ENCODE measurements at places on chromosomes 16 and 17.

- DNase-seq = no peak
Observed at GRCh38 chr16:55242667-55243066, 81.3 kb upstream of the IRX6 start.

DNA sequence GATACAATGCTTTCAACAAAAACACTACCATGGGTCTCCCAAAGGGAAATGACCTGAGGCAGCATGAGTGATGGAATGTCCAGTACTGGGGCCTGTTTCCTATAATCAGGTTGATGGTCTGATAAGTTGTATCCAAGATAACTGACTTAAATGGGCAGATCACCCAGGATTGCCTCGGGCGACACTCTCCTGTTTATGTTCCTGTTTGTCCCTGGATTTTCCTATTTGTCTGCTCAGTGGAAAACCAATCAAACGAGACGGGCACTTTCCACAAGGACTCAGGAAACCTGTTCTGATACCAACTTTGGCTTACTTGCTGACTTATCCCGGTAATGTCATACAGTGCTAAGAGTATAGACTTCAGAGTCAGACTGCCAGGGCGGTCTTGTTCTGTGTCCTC is 27.4 kb downstream of the USP43 start:
- no peak for DNase-seq

DNA sequence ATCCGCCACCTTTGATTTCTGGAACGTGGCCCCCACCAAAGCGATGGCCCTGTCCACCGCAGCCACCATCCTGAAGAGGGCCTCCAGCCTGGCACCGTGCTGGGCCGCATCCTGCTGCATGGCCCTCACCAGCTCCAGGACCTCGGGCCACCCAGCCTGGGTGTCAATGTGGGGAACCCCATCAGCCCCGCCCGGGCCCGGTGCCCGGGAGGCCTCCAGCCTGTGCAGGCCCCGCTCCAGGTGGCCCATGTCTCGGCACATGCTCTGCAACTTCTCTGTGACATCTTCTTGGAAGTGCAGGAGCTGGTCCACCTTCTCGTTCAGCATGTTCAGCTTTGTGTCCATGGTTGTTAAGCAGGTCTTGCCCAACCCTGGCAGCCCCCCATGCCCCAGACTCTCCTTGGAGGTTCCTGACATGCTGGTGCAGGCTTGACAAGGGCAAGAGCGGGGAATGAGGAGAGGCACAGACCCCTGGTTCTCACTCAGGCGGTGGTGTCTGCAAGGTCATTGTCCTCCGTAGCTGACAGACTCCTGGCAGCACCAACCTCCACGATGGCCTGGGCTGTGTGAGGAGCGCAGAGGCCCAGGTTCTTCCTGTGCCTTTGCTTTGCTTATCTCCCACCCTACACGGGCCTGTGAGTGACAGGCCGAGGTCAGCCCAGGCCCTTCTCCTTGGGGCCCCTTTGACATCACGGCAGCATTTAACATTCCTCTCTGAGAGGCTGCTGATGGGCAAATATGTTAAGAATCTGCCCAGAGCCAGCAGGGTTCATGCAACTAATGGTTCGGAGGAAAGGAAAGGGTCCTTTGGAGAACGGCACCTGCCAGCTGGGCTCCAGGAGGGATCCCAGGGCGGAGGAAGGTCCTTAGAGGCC is at the start of gene MYLK3:
TSS of gene MYLK3 (minus strand) at position 568 of the 875 bp plus-strand sequence. CDS start at position 417, 151 bp downstream.
- no peak for DNase-seq

- no peak for DNase-seq
Observed at GRCh38 chr16:85141491-85142128, 29.3 kb upstream of the CIBAR2 start.

- DNase-seq = no peak
Observed at GRCh38 chr17:72184805-72185204, 64.0 kb downstream of the SOX9 start.

Measured in RCC 7860 (cell line).